ENCODE measurements at places on chromosomes 12 and 14.
A peak's percentile ranks its signal among the peaks of the same experiment; 100 is the strongest.

GRCh38 chr12:132279184-132279889 lies 50.1 kb downstream of the GALNT9 start:
- no peak for DNase-seq

- DNase-seq = no peak
Observed at GRCh38 chr12:132886529-132887477, 602 bp downstream of the CHFR start.

- DNase-seq = peak; percentile 72
Observed at GRCh38 chr12:15155271-15155670, 65.9 kb downstream of the RERG start.

- no peak for DNase-seq
Observed at GRCh38 chr14:26765768-26766520, 168.1 kb upstream of the NOVA1 start.

- DNase-seq = no peak
Observed at GRCh38 chr12:50081096-50081808, 3.9 kb upstream of the SMARCD1 start.

DNA sequence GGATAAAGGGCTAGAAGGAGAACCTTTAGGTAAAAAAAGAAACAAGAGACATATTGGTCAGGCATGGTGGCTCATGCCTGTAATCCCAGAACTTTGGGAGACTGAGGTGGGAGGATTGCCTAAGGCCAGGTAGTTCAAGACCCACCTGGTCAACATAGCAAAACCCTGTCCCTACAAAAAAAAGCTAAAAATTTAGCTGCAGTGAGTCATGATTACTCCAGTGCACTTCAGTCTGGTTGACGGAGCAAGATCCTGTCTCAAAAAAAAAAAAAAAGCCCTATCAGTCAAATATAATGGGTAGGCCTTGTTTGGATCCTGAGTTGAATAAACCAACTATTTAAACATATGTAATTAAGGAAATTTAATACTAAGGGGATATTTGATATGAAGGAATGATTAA lies 54.2 kb downstream of the PPP1R36 start:
- no peak for DNase-seq

- no peak for DNase-seq
Observed at GRCh38 chr14:74949191-74949601, 6.2 kb downstream of the PGF start.

DNA sequence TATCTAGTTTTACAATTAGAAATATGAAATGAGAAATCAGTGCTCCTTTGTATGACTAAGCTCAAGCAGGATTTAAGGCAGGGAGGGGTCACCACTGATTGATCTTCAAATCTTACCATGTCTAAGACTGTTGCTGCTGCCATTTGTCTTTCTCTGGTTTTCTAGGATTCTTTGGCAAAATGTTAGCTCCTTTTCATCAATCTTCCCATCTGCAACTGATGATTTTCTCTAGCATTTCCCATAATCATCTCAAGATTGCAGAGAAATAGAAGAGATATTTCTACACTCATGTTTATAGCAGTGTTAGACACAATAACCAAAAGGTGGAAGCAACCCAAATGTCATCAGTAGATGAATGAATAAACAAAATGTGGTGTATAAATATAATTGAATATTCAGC lies 175.0 kb downstream of the RAD51B start:
- DNase-seq = no peak

DNA sequence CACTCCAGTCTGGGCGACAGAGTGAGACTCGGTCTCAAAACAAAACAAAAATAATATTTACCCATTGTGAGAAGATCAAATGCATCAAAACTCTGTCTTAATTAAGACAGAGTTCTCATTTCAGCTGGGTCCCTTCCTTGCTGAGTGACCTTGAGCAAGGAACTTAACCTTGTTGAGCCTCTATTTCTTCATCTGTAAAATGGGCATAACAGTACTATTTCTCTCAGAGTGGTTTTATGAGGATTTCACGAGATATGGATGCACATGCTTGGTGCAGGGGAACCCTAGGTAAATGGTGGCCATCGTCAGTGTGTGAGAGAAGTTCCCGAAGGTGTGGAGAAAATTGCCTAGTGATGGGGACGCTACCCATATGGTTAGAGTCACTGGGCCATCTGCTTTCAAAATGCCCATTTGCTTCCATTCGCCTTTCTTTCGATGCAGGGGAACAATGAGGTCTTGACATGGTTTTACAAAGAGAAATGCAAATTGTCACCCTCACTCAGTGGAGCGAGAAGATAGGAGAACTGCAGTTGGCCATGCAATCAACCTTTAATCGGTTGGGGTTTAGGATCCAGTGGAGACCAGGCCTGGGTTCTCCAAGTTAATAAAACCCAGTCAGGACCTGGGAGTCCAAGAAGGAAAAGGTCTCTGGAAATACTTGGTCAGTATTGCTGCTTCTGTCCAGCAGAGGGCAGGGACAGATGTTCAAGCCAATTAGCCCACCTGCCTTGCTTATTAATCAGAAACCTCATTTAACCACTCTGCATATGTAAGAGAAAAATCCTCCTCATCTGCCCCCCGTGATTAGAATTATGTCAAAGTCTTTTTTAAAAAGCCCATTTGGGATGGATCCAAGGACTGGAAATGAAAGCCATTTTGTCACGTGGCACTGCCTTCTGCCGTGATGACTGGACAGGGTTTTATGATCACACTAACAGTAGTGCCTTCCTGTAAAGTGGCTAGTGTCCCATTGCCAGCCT lies 37.2 kb downstream of the CFAP251 start:
- no peak for DNase-seq
